Liver (tissue), 10 donors: ENCODE measurements at places on chromosomes 6 and 20. TPM values are rescaled to one million over a fixed set of nuclear protein-coding genes. Genes with fewer than 3 reads are reported as not detected.

- DNase-seq = no peak
Observed at GRCh38 chr20:10935658-10936402, 262.0 kb upstream of the JAG1 start.

GRCh38 chr20:23129266-23129665 lies 43.1 kb upstream of the CD93 start:
- no peak for DNase-seq

- DNase-seq = no peak
Observed at GRCh38 chr6:115323001-115323400, 737.7 kb downstream of the FRK start.

- no peak for DNase-seq
Observed at GRCh38 chr6:13711324-13711732, 307 bp downstream of the RANBP9 start.

GRCh38 chr6:41073203-41073967 lies 611 bp downstream of the NFYA start:
- DNase-seq = peak; percentile 86

GRCh38 chr6:77620278-77620882 lies 32.5 kb upstream of the MEI4 start:
- DNase-seq = no peak

- no peak for DNase-seq
Observed at GRCh38 chr6:29949934-29950333, 7.6 kb downstream of the HLA-A start.

GRCh38 chr6:31474871-31475286 lies 23.1 kb upstream of the MICB start:
- no peak for DNase-seq

- no peak for DNase-seq
Observed at GRCh38 chr20:12728782-12729181, 280.0 kb upstream of the SPTLC3 start.

DNA sequence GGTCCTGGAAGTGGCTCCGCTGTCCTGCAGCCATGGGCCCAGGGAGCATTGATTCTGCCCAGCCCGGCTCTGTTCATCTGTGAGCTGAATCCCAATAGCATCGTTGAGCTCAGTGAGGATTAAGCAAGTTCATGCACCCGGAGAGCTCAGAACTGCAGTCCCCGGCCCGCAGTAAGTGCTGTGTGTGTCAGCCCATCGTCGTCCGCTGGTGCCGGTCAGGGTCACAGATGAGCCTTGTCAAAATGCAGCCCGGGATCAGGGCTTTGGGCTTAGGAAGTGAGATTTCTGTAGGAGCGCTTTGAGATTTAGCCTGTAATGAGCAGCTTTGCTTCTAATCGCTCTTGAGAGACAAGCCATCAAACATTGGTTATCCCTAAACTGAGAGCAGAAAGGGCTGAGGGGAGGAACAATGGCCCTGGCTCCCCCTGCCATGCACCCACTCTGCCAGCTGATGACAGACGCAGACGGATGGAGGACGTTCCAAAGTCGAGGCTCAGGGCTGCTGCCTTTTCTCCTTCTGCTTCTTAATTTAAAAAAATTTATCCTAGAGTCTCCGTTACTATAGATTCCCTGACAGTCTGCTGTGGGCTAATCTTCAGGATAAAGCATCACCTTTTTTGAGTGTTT lies 25.6 kb upstream of the SULF2 start:
- no peak for DNase-seq

GRCh38 chr6:11208267-11208666 lies 24.2 kb downstream of the NEDD9 start:
- no peak for DNase-seq

- DNase-seq = no peak
Observed at GRCh38 chr6:142860498-142860897, 84.5 kb downstream of the HIVEP2 start.

GRCh38 chr6:84361372-84362192 lies 134.1 kb upstream of the CEP162 start:
- no peak for DNase-seq

DNA sequence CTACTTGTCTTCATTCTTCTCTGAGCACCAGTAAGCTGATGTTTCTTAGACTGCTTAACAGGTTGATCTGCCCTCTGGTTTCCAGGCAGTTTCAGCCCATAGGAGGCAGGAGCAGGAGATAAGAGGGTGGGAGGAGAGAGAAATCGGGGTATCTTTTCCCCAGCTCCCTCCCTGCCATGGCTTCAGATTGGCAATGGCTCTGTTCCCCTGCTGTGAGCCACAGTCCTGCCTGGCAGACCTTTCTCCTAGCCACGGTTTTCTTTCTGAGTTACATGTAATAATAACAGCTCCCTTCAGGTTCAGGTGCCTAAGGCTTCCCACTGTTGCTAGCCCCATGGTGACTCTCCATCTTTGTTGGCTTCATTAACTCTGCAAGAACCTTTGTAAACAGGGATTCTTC lies 115.3 kb downstream of the CD83 start:
- DNase-seq = no peak

DNA sequence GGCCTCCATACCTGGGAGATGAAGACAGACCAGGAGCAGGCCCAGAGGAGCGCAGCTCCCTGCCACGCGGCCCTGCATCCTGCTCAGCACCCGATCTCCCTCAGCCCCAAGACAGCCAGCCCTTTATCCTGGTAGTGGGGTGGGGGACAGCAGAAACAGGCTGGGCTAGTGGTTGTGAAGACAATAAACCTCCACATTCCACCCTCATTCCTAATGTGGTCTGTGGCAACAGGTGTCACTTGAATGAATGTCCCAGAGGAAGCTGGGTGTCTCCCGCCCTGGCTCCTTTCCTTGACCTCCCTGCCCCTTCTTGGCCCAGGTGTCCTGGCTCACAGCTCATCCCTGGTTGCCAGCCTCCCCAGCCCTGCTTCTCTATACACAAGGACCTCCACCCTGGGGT lies at the start of gene C6orf15:
Gene C6orf15, minus strand, starts transcription at position 98 of the 400 bp plus-strand sequence. Its CDS starts 20 bp downstream, at position 78.
- no peak for DNase-seq

DNA sequence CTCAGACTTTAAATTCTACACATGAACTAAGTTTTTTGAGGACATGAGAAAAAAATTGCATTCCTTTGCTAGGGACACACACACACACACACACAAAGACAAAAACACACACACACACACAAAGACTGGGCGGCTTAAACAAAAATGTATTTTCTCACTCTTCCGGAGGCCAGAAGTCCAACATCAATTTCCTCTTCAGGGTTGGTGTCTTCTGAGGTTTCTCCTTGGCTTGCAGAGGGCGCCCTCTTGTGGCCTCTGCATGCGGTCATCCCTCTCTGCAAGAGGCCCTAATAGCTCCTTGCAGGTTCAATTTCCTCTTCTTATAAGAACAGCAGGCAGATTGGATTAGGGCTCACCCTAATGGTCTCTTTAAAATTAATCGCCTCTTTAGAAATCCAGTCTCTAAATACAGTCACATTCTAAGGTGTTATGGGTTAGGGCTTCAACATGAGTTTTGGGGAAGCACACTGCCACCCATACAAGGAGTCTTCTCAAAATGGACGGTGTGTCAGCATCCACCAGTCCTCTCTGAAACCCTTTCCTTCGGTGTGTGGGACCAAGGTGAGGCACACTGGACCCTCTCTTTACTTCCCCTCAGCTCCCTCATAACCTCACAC lies 61.4 kb downstream of the GPR6 start:
- DNase-seq = peak; percentile 78

DNA sequence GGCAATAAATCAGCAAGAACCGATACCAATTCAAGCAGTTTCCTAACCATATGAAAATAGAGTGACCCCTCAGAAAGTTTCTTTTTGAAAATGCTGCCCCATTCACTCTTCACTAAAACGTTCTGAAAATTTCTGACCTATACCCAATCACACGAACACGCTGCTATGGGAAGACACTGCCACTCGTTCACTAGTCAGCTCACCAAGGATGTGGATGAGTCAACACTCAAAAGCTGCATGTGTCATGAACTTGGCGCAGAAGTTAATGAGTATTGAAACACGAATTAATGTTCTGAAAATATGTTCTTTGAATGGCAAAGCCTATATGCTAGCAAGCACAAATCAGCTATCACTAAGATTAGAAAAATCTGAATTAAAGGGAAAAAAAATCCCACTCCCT lies 84.2 kb downstream of the PREP start:
- DNase-seq = no peak

DNA sequence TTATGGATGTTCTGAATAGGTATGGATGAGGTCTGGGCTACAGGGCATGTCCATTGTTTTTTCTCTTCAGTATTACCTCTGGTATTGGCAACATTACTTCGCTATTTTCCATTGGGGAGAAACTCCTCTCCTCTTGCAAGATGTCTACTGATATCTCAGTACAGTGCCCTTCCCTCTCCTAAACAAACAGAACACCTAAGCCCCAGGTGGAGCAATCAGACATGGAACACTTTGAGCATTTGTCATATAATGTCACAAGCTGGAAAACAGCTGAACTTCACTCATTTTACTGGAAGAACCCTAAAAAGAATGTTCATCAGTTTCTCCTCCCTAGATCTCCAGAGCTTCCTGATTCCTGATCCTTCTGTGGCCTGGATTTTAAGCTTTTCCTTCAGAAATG lies 339.8 kb downstream of the FRK start:
- no peak for DNase-seq

DNA sequence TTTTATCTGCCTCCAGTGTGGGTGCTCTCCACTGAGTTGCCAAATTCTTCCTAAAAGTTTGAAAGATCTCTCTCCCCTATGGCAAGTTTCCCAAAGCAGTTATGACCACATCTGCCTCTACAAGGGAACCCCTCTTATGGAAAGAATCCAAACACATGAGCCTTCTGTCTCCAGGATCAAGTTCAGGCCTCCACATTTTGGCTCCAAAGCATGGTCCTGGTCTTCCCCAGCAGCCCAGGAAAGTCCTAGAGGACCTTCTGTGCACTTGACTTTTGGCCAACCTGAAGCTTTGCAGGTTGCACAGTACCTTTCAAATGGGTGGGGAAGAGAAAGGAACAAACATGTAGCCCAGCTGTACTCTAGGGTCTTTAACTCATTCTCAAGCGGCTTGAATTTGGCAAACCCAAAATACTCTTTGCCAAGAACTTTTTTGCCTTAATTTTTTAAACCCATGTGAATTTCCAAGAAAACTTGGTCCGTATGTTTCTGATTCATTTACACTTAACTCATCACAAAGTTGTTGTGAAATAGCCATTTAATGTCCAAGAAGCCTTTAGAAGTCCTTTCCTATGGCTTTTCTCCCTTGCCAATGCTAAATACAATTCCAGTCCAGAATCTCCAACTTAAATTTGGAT lies 240.1 kb upstream of the TBX18 start:
- DNase-seq = no peak

DNA sequence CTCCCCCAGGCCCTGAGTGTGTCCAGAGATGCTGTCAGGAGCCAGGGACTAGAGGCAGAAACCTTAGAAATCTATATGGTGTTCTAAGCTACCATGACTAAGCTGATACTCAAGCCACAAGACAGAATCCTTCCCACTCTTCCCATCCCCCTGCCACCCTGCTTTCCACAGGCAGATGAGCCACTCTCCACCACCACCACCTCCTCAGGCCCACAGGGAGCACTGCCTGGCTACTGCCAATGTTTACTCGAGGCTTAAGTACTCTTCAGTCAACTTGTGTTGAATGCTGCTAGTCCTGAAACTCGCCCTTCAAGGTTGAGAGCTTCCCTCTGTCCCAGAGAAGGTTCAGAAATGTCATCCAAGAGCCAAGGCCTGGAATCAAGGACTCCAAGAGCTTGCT lies 56.2 kb downstream of the CENPW start:
- no peak for DNase-seq

GRCh38 chr6:158242071-158242606 lies 70.1 kb upstream of the TULP4 start:
- DNase-seq = no peak

DNA sequence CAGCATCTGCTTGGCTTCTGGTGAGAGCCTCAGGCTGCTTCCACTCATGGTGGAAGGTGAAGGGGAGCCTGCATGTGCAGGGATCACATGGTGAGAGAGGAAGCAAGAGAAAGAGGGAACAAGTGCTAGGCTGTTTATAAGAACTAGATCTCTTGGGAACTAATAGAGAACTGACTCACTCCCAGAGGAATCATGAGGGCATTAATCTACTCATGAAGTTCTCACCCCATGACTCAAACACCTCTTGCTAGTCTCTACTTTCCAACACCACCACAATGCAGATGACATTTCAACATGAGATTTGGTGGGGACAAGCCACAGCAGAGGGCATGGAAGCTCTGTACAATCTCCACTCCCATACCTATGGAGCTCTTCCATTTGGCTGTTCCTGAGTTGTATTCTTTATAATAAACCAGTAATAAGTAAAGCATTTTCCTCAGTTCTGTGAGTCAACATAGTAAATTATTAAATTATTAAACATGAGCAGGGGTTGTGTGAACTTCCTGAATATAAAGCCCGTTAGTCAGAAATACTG lies 524.1 kb upstream of the NRSN1 start:
- DNase-seq = no peak

DNA sequence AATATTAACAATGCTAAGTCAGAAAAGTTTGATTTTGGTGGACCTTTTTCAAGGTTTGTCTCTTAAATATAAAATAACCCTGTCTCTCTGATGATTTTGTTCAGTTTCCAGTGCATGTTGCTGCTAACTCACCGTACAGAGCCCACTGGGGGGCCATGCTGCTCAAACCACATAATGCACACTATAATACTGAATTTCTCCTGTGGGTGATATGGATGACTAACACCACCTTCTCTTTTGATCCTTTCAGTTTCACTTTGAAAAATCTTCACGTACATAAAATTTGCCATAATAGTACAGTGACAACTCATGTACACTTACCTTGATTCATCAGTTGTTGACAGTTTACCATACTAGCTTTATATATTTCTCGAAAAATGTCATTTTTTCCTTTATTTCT lies 506.6 kb upstream of the MAN1A1 start:
- DNase-seq = no peak

DNA sequence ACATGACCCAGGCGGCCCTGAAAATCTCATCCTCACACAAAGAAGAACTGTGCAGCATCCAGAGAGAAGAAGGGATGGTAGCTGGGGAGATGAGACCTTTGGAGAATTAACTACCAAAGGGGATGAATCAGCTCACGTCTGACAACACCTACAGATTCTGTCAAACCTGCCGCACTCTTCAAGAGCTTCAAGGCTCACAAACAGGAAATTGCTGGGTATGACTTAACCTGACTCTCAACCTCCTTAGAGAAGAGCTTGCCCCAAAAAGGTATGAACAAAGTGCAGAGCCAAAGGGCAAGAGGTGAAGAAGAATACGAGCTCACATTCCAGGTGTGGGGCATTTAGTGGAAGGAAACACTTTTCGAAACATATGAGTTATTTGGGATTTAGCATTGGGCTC lies 139.8 kb downstream of the BACH2 start:
- DNase-seq = no peak

- no peak for DNase-seq
Observed at GRCh38 chr6:93962566-93962965, 543.2 kb upstream of the EPHA7 start.

- no peak for DNase-seq
Observed at GRCh38 chr20:54407459-54407858, 67.9 kb upstream of the DOK5 start.

Gene LAMA5
- total RNA-seq = 40.2 TPM

Gene IRAK1BP1
- 2.2 TPM for total RNA-seq

Gene PAX1
- total RNA-seq = not detected

Gene ZBTB12
- total RNA-seq = 2.3 TPM

Gene TGM3
- total RNA-seq = 0.05 TPM

Gene EYA2
- total RNA-seq = 0.23 TPM

Gene LST1
- 10.4 TPM for total RNA-seq

Gene PTGIS
- total RNA-seq = 2.4 TPM

Gene IL17F
- not detected for total RNA-seq
